ENCODE measurements at places on chromosomes 2 and 18.

GRCh38 chr2:113876503-113877387 is 13.1 kb upstream of the ACTR3 start:
- no peak for DNase-seq

DNA sequence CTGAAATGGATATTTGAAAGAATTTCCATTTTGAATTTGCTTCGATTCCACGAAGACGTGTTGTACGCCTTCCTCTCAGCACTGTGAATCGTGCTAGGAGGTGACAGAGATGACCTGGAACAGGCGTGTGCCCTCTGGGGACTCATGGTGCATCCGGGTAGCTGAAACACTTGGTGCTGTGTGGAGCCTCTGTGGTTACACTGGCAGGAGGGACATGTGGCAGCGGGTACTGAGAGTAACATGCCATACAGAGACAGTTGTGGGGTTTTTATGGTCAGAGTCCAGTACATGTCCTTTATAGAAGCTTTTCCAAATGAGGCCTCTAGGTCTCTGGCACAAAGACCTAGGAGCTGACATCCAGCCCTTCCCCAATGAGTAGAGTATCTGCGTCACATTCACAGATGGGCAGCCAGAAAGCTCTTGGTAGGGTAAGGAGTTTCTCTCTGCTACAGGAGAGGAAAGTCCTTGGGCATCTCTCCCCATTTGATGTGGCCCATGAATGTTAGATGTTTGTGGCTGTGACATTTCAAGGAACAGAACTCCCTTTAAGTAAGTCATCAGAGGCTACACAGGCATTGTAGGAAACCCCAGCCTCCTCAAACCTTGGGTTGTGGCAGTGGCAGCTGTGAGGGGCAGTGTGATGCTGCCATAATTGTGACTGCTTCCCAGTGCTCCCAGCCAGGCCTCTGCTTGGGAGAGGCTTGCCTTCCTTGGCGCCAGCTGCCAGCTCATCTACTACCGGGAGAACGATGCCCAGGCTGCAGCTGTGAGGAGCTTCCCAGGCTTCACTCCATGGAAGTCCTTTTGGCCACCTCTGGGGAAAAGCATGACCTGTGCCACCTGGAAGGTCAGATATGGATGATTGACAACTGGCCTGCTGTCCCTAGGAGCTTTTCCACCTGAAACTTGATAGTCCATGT is 80.6 kb downstream of the ACOXL start:
- DNase-seq: no peak

DNA sequence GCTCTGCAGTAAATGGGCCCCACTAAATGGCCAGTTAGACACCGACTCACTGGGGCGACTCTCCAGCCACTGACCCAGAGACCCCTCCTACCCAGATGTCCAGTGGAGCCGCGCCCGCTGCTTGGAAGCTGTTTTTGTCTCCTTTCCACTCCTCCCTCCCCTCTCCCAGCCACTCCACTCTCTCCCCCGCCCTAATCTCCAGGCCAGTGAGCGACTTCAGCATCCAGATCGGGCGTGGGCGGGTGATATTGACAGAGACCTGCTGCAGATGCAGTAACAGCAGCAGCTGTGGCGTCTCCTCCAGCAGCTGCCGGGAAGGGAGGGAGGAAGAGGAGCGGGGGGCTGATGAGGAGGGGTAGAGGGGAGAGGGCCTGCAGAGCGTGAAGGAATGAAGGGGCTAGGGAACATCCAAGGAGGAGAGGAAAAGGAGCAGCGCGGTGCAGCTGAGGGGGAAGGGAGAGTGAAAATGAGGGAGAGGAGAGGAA is at the start of gene SCN7A:
TSS of gene SCN7A (minus strand) at position 110 of the 485 bp plus-strand sequence. CDS start 16,553 bp downstream, outside the sequence.
- DNase-seq: no peak

GRCh38 chr2:151067658-151068369 is 193.8 kb downstream of the RBM43 start:
- DNase-seq: no peak
